Endodermal cell (in vitro differentiated cells): ENCODE measurements at places on chromosomes 5 and 9. TPM values are rescaled to one million over a fixed set of nuclear protein-coding genes. Genes with fewer than 3 reads are reported as not detected.

DNA sequence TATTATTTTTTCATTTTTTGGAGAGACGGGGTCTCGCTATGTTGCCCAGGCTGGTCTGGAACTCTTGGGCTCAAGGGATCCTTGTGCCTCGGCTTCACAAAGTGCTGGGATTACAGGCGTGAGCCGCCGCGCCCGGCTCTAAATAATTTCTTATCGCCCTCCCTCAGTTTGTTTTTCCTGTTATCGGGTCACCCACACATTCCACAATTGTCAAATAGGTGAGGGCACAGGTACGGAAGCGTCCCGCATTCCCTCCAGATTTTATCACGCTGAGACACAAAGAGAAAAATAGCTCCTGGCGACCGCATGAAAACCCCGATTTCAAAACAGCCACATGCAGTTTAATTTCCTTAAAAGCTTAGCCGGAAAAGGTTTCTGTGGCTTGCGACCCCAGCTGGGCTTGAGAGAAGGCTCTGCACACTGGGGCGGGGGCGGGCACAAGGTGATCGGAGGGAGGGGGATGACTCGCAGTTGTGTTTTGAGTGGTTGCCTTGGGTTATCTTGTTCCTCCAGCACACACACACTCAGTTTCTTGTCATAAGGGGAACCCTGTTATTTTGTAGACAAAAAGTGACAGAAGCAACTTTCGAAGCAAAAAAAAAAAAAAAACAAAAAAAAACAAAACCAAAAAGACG is 717 bp upstream of the IQGAP2 start:
- no peaks in the 10 kb centered on the region for H3K4me1 ChIP-seq
- H3K36me3 ChIP-seq = no peaks in the 10 kb centered on the region
- H3K27ac ChIP-seq = no peak overlapping the region

GRCh38 chr5:52893105-52893504 is 96.0 kb upstream of the ITGA2 start:
- no peak overlapping the region for H3K4me3 ChIP-seq
- peaks cover 5% of the 10 kb centered on the region for H3K4me1 ChIP-seq
- no peak for DNase-seq
- H3K36me3 ChIP-seq = no peaks in the 10 kb centered on the region
- no peak overlapping the region for H3K27ac ChIP-seq
- H3K27me3 ChIP-seq = no peaks in the 10 kb centered on the region

Gene PDE8B
- total RNA-seq = 0.09 and 0.20 TPM in 2 replicates

DNA sequence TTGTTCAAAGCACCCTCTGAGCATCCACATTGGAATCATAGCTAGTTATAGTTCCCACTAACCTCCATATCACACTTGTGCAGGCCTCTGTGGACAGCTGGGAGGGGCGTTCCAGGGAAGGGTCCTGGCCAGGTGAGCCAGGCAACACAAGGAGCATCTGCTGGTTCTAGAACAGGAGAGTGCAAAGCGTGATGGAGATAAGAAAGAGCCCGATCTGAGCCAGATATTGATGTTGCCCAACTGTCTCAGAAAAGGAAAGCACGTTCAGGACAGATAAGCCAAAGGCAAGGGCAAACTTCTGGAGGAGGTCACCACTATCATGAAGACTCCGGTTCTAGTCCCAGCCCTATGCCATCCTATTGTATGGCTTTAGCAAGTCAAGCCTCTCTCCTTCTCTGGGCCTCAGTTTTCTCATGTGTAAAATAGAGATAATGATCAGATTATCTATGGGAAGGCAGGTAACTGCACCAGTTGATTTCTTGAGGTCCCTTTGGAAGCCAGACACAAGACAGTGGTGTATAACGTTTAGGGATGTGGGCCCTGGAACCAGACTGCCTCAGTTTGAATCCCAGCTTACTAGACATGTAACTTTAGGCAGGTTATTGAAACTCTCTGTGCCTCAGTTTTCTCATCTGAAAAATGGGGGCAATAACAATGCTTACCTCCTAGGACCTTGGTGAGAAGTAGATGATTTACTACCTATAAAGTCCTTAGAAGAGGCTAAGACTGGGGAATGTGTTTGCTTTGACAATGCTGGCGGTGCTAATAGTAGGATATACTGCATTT is 19.8 kb downstream of the GABBR2 start:
- H3K36me3 ChIP-seq = no peaks in the 10 kb centered on the region
- no peak overlapping the region for H3K27ac ChIP-seq
- no peaks in the 10 kb centered on the region for H3K4me1 ChIP-seq

Gene PKD2L2
- not detected in 2 replicates for total RNA-seq

Gene MYOZ3
- total RNA-seq = 12.6 to 17.9 TPM (median 15.8 TPM) in 3 replicates

Gene ADGRD2
- 0.16 and 0.33 TPM in 2 replicates for total RNA-seq

- no peaks in the 10 kb centered on the region for H3K4me1 ChIP-seq
- DNase-seq = no peak
- no peaks in the 10 kb centered on the region for H3K27me3 ChIP-seq
- no peak overlapping the region for H3K4me3 ChIP-seq
Observed at GRCh38 chr9:30932226-30932625, 1452.2 kb upstream of the ACO1 start.

Gene HK3
- total RNA-seq = 0.16 and 0.55 TPM in 2 replicates

Gene OTP
- total RNA-seq = not detected in 3 replicates

GRCh38 chr9:38380230-38380871 is 12.2 kb upstream of the ALDH1B1 start:
- peaks cover 16% of the 10 kb centered on the region for H3K4me1 ChIP-seq
- H3K4me3 ChIP-seq = peak overlapping the region; percentile 30
- no peaks in the 10 kb centered on the region for H3K36me3 ChIP-seq
- H3K27ac ChIP-seq = no peak overlapping the region
- peak; percentile 79 for DNase-seq
- no peaks in the 10 kb centered on the region for H3K27me3 ChIP-seq

GRCh38 chr5:158686214-158686613 is 413.5 kb downstream of the EBF1 start:
- no peak for DNase-seq
- H3K4me3 ChIP-seq = no peak overlapping the region
- H3K4me1 ChIP-seq = peaks cover 7% of the 10 kb centered on the region
- no peaks in the 10 kb centered on the region for H3K27me3 ChIP-seq
- H3K36me3 ChIP-seq = no peaks in the 10 kb centered on the region
- no peak overlapping the region for H3K27ac ChIP-seq

Gene BHMT
- total RNA-seq = 0.47 to 1.4 TPM (median 1.3 TPM) in 3 replicates

- no peaks in the 10 kb centered on the region for H3K27me3 ChIP-seq
- H3K36me3 ChIP-seq = no peaks in the 10 kb centered on the region
- H3K4me1 ChIP-seq = peaks cover 6% of the 10 kb centered on the region
- H3K27ac ChIP-seq = no peak overlapping the region
- no peak for DNase-seq
Observed at GRCh38 chr9:133139246-133140173, 18.5 kb upstream of the RALGDS start.

DNA sequence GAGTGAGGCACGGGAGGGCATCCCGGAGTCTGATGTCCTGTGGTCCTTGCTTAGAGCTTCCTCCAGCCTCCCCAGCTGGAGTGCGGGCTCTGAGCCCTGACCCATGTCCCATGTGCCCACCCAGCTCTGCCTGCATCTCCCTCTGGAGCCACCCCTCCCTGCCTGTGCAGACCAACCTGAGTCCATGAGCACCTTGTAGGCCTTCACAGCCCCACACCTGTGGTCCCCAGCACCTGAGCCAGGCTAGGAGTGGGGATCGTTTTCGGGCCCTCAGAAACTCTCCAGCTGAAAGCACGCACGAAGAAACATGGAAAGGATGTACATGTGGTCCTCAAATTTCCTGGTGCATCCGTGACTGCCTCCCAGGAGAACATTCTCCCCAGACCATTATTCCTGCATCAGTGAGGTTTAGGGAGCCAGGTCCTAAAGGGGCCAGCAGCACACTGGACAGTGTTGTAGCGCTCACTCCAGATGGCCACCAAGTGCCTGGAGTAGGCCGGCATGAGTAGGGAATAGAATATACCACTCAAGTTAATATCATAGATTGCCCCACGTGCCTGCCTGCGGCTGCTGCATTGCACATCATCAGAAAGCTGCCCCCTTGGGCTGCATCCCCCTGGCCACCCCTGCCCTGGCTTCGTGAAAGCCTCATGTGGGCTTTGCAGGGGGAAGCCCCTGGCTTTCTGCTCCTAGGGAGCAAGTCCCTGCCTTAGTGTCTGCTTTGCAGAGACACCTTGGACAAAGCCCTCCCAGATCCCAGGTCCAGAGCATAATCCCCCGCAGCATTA is 80.6 kb downstream of the WNK2 start:
- H3K4me3 ChIP-seq = no peak overlapping the region
- DNase-seq = no peak
- no peak overlapping the region for H3K27ac ChIP-seq
- no peaks in the 10 kb centered on the region for H3K4me1 ChIP-seq

Gene DRD1
- total RNA-seq = 0.59 and 0.66 TPM in 2 replicates

GRCh38 chr5:79081779-79082178 is 12.2 kb downstream of the BHMT2 start:
- DNase-seq = no peak
- H3K27ac ChIP-seq = no peak overlapping the region
- no peaks in the 10 kb centered on the region for H3K4me1 ChIP-seq
- no peak overlapping the region for H3K4me3 ChIP-seq

DNA sequence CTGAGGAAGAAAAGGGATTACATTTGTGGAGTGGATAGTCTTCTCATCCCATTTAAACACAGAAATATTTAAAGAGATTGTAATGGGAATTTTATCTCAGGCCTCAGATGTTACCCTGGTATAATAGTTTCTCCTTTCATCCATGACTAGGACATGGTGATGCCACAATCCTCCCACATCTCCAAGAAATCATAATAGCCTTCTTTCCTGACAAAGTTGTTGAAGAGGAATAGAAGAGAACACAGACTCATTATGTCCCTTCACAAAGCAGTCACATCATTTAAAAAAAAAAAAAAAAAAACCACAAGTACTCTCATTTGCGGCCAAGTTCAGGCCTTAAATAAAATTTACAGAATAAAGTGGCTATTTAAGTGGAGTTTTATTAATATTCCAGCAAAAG is 359.6 kb downstream of the DEPDC1B start:
- no peak for DNase-seq
- no peaks in the 10 kb centered on the region for H3K4me1 ChIP-seq
- no peak overlapping the region for H3K4me3 ChIP-seq

Gene BRINP1
- 3.3 to 7.4 TPM (median 6.3 TPM) in 3 replicates for total RNA-seq

Gene GRIA1
- total RNA-seq = 0.28 TPM in 1 of 3 replicates, not detected in the others

Gene PFDN1
- 62.9 and 64.9 TPM in 2 replicates for total RNA-seq

DNA sequence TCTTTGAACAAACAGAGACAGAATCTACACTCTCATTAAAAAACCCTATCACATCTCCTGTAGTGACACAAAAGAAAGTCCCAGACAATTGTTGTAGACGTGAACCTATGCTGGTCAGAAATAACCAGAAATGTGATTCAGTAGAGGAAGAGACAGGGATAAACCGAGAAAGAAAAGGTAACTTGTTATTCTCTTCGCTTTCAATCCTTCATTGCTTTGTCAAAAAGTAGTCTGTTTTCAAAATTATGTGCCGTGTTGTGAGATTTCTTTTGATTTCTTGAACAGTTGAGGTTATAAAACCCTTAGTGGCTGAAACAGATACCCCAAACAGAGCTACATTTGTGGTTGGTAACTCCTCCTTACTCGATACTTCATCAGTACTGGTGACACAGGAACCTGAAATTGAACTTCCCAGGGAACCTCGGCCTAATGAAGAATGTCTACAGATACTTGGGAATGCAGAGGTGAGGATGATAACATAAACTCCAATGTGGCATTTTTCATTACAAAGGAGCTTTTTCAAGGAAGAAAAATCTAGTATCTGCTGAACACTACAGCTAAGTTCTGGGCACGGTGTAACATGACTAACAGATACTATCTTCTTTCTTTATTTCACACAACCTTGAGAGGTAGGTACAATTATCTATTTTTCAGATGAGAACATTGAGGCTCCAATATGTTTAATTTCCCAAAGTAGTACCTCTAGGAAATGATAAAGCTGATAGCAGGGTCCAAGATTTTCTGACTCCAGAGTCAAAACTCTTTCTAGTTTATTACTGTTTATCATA is 14.3 kb downstream of the HMGCR start:
- H3K27me3 ChIP-seq = no peaks in the 10 kb centered on the region
- DNase-seq = no peak
- H3K4me1 ChIP-seq = no peaks in the 10 kb centered on the region
- H3K4me3 ChIP-seq = no peak overlapping the region
- H3K27ac ChIP-seq = no peak overlapping the region

Gene PCDHB10
- total RNA-seq = 2.9 and 3.0 TPM in 2 replicates
